Stimulated activated CD8-positive, alpha-beta memory T cell treated with anti-CD3 and anti-CD28 coated beads, Interleukin-4, amount 100 ng/mL, for 1 hour (primary cell): ENCODE measurements at places on chromosomes 3 and 15.

- peak; percentile 29 for DNase-seq
Observed at GRCh38 chr3:156826144-156826895, at the start of gene LEKR1. LEKR1 (plus strand) TSS chr3:156826353; CDS start chr3:156829330, 2,977 bp downstream.

GRCh38 chr3:72451841-72452240 lies 396.4 kb downstream of the SHQ1 start:
- DNase-seq = no peak

- no peak for DNase-seq
Observed at GRCh38 chr3:149453140-149453805, 21.2 kb upstream of the TM4SF4 start.

- no peak for DNase-seq
Observed at GRCh38 chr3:114519415-114519814, 225.6 kb downstream of the TIGIT start.

DNA sequence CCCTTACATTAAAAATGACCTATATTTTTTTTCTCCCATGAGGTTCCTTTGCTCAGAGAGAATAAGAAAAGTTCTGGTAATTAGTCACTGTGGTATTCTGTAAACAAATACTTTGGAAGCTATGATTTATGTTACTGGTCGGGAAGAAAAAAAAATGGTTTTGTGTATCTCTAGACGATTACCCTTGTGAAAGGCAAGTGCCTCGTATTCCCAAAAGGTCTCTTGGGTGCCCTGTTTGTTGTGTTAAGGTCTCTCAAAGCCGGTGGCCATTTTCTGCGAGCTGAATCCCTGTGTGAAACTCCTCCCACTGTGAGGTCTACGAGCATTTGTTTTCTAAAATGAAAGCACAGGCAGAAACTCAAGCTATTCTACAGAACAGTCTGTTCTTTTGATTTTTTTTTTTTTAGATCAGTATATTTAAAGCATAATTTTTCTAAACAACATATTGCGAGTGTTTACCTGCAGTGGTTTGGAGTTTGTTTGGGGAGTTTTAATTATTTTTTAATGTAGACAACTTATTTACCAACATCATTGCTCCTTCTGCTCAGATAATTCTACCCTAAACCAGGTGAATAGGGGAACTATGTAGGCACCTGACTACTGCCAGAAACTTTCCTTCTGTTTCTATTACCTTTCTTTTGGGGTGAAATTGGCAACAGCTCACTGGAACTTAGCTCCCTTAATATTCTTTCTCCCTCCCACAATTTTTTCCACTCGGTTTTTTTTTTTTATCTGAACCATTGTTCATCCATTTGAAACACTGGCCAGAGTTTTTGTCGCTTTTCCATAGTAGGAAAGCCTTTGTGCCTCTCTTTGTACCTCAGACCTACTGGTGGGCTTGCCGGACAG lies 44.0 kb downstream of the ZBTB38 start:
- no peak for DNase-seq

- no peak for DNase-seq
Observed at GRCh38 chr15:52360229-52361203, 64.9 kb upstream of the MYO5C start.

DNA sequence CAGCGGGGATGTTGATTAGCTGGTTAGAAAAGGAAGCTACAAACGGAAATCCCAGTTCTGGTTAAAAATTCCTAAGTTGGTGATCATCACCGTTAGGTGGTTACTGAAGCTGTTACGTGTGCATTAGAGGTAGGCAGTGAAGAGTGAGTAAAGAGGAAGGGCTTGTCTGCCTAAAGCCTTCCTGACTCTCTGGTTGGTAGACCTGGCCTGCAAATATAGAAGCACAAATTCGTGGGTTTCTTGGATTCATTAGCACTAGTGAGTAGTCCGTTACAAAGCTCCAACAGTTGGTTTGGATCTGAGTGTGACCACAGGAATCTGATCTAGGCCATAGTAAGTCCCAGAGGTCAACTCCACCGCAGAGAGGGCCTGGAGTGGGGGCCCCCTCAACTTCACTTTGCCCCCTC lies 174.0 kb upstream of the TP63 start:
- no peak for DNase-seq

- no peak for DNase-seq
Observed at GRCh38 chr15:33304924-33305323, 5.8 kb upstream of the RYR3 start.

DNA sequence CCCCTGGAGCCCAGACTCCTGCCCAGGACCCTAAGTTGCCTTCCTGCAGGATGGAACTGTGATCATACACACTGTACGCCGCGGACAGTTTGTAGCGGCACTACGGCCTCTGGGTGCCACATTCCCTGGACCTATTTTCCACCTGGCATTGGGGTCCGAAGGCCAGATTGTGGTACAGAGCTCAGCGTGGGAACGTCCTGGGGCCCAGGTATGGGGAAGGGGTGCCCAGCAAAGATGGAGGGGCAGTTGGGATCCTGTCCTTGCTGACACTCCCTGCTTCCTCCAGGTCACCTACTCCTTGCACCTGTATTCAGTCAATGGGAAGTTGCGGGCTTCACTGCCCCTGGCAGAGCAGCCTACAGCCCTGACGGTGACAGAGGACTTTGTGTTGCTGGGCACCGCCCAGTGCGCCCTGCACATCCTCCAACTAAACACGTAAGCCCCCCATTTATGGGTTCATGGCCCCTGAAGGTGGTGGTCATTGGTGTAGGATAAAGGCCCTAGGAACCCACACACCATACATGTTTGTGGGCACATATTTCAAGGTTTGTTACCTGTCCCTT lies 28.8 kb downstream of the NBEAL2 start:
- DNase-seq = no peak

- DNase-seq = no peak
Observed at GRCh38 chr3:25372167-25372566, 55.9 kb upstream of the RARB start.

DNA sequence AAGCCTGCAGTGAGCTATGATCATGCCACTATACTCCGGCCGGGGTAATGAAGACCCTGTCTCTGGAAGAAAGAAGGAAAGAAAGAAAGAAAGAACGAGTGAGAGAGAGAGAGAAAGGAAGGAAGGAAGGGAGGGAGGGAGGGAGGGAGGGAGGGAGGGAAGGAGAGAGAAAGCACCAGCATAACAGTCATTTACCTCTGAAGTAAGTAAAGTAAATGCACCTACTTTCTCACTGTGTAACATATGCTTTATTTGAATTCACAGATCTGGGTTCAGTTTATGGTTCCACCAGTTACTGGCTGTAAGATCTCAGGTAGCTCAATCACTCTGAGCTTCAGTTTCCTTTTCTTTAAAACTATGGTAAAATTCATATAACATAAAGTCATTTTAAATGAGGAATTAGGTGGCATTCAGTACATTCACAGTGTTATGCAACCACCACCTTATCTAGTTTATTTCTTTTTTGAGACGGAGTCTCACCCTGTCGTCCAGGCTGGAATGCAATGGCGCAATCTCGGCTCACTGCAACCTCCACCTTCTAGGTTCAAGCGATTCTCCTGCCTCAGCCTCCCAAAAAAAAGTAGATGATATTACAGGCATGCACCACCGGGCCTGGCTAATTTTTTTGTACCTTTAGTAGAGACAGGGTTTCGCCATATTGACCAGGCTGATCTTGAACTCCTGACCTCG lies 16.1 kb upstream of the RAD54L2 start:
- DNase-seq = no peak

DNA sequence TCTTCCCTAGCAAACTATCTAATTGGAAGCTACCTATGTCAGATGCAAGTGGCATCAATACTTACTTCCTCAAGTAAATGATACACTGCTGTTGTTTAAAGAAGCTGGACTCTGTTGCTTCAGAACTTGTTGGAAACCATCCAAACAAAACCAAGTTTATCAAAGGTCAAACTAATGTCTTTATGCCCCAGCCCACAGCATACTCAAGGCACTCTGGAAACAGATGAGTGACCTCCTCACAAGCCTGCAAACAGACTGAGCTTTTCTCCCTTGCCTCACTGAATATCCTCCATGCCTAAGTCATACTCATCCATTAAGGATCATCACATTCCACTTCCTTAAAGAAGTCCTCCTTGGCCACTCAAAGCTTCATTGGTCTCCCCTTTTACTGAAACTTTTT lies 107.4 kb upstream of the ACP3 start:
- no peak for DNase-seq

DNA sequence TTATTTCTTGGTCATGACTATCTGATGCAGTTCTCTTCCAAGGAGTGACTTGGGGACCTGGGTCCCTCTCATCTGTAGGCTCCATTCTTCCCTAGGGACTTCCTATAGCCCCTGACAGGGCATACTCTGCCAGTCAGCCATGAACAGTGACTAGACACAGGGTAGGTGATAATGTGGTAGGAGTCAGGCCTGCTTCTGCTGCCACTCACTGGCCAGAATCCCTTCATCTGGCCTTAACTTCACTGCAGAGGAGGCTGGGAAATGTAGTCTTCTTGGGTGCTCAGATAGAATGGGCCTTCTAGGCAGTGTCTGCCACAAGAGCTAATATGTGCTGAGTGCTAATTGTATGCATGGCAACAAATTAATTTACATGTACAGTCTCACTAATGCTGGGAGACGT lies 84.5 kb downstream of the CACNA2D3 start:
- no peak for DNase-seq

GRCh38 chr15:35827911-35828310 lies 281.9 kb upstream of the DPH6 start:
- DNase-seq = no peak

GRCh38 chr3:29679944-29680343 lies 399.1 kb downstream of the RBMS3 start:
- DNase-seq = no peak

GRCh38 chr15:53827355-53827754 lies 67.9 kb upstream of the WDR72 start:
- DNase-seq = no peak

DNA sequence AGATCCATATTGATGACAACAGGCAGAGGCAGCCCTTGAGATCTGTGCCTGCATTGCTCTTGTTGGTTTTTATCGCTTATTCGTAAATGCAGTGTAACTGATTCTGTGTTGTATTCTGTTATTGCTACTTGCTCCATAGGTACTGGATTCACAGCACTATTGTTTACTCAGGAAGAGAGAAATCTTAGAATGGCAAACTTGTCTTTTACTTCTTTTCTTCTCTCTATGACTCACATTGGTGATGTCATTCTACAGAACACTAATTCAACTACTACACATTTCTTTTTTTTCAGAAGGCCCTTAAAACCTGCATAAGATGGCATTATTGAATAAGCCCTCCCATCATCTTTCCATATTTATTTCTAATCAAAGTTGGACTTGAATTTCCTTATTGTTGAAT lies 201.0 kb upstream of the GBE1 start:
- DNase-seq = no peak

DNA sequence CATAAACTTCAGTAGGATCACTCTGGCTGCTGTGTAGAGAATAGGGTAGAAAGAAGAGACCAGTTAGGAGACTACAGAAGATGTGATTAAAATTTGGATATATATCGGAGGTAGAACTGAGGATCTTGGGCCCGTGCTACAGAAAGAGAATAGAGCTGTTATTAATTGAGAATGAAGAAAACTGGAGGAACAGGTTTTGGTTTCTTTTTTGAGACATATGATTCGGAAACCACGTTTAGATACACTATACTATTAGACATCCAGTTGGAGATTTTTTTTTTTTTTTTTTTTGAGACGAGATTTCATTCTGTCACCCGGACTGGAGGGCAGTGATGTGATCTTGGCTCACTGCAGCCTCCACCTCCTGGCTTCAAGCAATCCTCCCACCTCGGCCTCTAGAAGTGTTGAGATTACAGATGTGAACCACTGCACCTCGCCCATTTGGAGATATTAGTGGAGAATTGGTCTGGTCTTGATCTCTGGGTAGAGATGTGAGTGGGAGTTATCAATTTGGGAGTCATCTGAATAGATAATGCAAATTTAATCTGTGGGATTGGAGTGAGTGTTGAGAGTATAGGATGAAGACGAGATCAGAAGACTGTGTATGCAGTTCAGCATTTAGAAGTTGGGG lies 50.9 kb downstream of the TCF12 start:
- no peak for DNase-seq

- DNase-seq = no peak
Observed at GRCh38 chr3:126125781-126126251, 41.9 kb upstream of the SLC41A3 start.

DNA sequence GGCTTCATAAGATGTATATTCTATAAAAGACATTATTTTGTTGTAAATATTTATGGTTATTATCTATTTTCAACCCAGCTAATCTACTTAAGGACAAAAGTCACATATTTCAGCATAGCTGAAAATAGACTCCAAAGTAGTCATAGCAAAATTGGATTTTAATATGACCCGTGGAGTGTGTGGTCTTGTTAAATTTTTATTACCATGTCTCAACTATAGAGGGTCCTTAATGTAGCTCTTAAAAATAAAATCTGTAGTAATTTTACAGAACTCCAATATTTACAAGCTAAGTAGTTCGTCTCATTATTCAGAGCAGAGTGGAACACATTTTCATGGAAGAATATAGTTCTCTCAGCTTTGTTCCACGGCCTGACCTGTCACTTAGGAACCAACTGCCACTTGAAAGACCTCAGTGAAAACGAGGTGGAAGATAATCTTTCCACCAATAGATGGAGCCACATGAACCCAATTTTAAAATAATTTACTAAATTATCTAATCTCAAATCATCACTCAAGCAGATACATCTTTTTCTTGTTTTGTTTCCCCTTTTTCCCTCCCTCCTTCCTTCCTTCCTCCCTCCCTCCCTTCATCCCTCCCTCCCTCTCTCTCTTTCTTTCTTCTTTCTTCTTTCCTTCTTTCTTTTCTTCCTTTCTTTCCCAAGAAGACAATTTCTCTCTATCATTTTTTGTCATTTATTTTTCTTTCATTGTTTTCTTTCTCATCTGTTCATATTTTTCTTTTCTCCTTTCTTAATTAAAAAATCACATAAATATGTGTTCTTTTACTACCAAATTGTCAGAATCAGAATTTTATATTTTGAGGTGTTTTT lies 97.2 kb downstream of the CLDN1 start:
- no peak for DNase-seq

GRCh38 chr3:155184011-155184410 lies 103.9 kb downstream of the MME start:
- no peak for DNase-seq

DNA sequence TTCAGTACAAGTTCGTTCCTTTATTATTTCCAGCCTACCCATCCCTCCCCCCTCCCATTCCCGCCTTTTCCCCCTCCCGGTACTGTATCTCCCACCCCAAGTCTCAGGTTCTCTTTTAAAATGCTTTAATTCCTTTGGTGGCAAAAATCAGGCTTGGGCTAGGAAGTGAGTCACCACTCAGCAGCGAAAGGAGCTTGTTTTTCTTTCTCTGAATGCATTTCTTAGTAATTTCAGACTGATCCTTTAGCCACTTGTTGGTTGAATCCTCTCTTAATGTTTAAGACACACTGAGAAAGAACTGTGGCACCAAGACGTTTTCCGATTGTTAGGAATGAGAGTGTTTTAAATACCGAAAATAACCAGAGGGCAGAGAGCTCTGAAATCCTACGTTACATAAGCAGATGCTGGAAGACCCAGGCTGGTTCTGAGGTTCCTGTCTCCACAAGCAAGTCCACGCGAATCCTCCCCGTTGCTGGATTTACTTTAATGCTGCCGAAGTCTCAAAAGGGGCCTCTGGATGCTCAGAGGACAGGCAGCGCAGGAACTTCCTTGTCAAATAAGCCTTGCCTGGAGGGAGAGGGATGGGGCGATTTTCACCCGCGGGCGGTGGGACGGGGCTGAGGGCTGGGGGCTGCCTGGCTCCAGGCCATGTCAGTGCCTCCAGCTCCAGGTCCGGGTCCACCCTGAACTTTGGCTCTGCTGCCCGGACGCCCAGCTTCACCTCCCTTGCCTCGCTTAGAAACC lies 854 bp upstream of the COL8A1 start:
- DNase-seq = no peak

GRCh38 chr3:71208211-71209095 lies 375.1 kb downstream of the FOXP1 start:
- no peak for DNase-seq
